NCI-H1930 (cell line): ENCODE measurements at places on chromosomes 11 and 22.

- no peak for DNase-seq
Observed at GRCh38 chr11:102799681-102800340, 1.9 kb upstream of the MMP1 start.

- DNase-seq = no peak
Observed at GRCh38 chr11:103070142-103070541, 21.8 kb downstream of the DCUN1D5 start.

- no peak for DNase-seq
Observed at GRCh38 chr11:66981976-66982578, 7.0 kb downstream of the C11orf86 start.

GRCh38 chr11:77886401-77886800 is 65.5 kb downstream of the AAMDC start:
- DNase-seq = no peak

GRCh38 chr22:35742342-35743100 is 24.8 kb downstream of the APOL5 start:
- DNase-seq = no peak

DNA sequence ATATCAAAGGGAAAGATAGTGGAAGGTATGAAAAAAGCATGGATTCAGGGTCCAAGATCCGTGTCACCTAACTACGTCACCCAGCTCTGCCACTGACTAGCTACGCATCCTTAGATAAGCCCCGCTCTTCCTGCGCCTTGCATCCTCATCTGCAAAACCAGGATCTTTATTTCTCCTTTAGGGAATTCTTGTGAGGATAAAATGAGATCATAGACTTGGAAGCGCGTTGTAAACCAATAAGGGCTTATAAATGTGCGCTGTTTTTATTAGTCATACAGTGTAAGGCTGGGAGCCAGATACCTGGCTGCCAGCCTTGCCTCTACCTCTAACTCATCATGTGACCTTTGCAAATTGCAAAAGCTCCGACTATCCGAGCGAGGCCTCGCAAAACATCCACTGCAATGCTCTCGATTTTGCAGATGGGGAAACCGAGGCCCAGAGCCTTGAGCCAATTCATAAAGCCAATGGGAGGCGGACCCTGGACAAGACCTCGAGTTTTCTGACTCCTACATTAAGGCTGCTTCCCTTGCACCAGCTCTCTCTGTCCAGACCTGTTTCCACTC is 753 bp downstream of the PRPF19 start:
- no peak for DNase-seq

GRCh38 chr11:11964774-11965150 is 43.7 kb downstream of the DKK3 start:
- no peak for DNase-seq

DNA sequence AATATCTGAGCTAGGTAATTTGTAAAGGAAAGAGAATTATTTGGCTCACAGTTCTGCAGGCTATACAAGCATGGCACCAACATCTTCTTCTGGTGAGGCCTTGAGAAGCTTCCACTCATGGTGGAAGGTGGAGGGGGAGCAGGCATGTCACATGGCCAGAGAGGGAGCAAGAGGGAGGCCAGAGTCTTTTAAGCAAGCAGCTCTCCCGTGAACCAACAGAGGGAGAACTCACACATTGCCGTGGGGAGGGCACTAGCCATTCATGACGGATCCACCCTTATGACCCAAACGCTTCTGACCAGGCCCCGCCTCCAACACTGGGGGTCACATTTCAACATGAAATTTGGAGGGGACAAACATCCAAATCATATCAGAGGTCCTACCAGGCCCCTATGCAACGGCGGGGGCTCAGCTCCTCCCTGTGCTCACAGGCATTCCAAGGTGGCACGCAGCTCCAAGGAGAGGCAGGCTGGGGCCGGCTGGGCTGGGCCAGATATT is 4.6 kb downstream of the C11orf96 start:
- peak; percentile 70 for DNase-seq

DNA sequence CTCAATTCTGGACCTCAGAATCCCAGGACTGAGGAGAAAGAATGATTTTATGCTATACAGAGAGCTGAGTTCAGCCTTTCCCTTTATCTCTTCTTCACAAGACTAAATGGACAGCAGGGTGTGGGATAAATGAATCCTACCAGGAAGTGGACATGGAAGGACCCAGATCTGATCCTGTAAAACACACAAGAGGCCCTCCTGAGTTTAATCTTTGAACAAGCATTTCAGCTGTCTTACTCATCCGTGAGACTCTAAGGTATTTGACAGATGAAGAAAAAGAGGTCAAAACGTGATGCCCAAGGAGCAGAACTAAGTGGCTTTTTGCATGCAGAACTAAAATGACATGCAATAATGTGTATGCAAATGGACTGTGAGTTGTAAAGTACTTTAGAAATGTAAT is 511.3 kb downstream of the DLG2 start:
- no peak for DNase-seq

- DNase-seq = no peak
Observed at GRCh38 chr11:121257976-121258375, 34.6 kb upstream of the SC5D start.

GRCh38 chr11:61378713-61379313 is 13.6 kb upstream of the TMEM216 start:
- DNase-seq = no peak

GRCh38 chr22:44543781-44544477 is 45.9 kb upstream of the RTL6 start:
- DNase-seq = no peak

DNA sequence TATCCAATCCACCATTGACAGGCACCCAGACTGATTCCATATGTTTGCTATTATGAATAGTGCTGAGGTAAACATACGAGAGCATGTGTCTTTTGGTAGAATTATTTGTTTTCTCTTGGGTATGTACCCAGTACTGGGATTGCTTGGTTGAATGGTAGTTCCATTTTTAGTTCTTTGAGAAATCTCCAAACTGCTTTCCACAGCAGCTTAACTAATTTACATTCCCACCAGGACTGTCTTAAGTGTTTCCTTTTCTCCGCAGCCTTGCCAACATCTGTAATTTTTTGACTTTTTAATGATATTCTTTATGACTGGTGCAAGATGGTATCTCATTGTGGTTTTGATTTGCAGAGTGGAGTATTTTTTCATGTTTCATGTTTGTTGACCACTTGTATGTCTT is 8.3 kb downstream of the FDX1 start:
- DNase-seq = no peak

- no peak for DNase-seq
Observed at GRCh38 chr22:23264610-23265367, 84.5 kb downstream of the BCR start.

DNA sequence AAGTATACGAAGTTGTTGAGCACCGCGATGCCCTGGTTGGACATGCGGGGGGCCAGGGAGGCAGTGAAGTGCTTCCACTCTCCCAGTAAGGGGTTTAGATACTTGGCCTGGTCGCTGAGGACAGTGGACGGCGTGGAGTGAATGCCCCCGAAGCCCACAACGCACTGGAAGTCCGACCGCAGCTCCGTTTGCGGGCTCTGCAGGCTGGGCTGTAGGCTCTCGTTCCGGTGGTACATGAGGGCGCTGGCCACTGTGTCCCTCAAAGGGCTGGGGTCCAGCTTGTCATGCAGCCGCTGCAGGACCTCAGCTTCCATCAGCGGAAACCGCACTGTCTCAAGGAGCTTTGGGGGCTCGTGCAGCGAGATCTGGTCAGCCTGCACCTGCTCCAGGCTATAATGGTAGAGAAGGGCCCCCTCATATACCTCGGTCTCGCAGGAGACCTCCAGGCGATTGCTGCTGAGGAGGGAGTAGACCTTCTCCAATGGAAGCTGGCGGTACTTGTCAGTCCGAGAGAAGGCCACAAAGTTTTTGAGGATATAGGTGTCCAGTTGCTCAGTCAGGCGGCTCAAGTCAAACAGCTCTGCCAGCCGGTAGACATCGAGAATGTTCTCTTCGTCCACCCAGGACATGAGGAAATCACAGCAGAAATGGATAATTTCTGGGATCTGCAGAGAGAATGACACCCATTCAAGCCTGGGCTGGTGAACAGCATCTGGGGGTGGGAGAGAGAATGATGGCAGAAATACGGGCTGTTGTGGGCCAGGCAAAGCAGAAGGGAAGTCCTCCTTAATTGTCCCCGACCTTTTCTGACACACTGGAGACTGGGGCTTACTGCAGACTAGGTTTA is 27.5 kb upstream of the SCARF2 start:
- DNase-seq = no peak

DNA sequence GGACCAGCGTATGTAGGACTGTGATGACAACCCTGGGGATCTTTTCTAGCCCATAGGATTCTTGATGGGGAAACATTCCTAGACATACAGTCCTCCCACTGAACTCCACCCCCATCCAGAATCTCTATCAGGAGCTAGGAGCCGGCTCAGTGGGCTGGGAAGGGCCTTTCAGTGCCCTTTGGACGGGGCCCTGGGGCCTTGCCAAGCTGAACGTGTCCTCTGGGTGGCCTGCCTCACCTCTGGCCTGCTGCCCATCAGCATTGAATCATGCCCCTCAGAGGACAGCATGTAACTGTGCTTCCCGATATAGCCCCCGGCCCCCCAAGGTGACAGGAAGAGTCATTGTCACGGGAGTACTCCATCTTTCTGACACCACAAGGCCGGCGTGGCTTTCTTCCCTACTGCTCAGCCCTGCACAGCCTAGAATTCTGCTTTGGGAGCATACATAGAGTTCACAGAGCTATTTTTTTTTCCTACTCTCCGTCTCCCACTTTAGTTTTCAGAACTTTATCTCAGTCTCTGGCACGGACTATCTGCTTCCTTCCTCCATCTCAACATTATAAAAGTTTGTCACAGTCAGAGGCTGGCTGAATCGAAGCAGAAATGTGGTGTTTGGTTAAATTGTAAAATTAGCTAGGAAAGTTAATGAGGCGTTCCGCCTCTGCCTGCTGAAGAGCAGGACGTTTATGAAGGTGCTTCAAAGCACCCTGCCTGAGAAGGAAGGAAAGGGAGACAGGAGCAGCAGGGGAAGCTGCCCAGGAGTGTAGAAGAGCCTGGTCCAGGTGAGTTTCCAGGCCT is 111.9 kb downstream of the ZBTB16 start:
- no peak for DNase-seq

GRCh38 chr11:86574493-86575207 is 97.8 kb downstream of the ME3 start:
- no peak for DNase-seq

DNA sequence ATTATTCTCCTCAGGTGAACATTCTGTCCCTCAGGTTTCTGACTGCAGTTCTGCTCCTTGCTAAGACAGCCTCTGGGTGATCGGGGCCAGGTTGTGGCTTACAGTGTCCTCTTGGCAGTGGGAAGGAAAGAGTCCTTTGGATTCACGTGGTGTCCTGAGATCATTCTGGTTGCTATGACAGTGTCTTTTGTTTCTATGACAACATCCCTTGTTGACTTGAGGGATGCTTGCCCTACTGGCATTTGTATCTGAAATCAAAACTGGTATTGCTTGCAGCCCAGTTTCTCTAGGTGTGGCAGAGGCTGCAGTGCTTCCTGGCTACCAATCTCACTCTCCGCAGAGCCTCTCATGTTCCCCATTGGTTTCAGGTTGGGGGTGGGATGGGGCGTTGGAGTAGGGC is 151.8 kb upstream of the CCDC90B start:
- DNase-seq = no peak

DNA sequence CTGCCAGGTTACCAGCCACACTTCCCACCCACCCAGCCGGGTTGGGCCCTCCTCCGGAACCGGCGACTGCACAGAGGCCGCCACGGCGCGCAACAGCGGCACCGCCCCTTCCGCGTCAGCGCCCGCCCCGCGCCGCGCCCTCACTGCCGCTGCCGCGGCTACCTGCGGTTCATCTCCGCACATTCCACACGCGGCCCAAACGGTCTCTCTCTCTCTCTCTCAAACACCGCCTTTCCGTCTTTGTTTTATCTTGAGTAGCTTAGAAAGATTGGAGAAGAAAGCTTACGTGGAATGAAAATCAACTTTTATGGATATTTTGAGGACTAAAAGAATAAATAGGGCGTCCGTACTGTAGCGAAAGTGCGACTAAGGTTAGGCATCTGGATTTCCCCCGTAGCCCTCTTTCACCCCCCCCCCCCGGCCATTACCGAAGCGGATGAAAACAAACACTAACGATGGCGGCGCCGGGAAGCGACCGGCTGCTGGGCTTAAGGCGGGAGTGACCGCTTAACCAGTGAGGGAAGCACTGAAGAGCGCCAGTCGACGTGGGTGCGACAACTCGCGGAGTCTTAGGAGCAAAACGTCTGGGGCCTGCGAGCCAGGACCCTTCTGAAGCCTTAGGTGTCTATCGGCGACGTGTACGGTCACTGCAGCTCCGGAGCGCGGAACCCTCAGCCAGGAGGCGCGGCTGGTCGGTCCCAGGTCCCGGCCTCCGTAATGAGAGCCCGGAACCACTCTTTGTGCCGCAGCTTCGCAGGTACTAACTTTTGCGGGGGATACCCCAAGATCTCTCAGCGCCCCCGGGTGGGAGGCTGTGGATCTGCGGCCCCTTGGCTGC is at the start of the genes ATG13 and HARBI1:
Gene ATG13, plus strand, starts transcription at position 420 of the 838 bp plus-strand sequence. CDS start 26,739 bp downstream, outside the sequence.
Gene HARBI1, minus strand, starts transcription at position 94 of the 838 bp plus-strand sequence. CDS start 990 bp downstream, outside the sequence.
- peak; percentile 71 for DNase-seq

- no peak for DNase-seq
Observed at GRCh38 chr22:30994960-30995359, 25.9 kb downstream of the TUG1 start.

- DNase-seq = no peak
Observed at GRCh38 chr11:42255906-42256305, 796.5 kb upstream of the LRRC4C start.

DNA sequence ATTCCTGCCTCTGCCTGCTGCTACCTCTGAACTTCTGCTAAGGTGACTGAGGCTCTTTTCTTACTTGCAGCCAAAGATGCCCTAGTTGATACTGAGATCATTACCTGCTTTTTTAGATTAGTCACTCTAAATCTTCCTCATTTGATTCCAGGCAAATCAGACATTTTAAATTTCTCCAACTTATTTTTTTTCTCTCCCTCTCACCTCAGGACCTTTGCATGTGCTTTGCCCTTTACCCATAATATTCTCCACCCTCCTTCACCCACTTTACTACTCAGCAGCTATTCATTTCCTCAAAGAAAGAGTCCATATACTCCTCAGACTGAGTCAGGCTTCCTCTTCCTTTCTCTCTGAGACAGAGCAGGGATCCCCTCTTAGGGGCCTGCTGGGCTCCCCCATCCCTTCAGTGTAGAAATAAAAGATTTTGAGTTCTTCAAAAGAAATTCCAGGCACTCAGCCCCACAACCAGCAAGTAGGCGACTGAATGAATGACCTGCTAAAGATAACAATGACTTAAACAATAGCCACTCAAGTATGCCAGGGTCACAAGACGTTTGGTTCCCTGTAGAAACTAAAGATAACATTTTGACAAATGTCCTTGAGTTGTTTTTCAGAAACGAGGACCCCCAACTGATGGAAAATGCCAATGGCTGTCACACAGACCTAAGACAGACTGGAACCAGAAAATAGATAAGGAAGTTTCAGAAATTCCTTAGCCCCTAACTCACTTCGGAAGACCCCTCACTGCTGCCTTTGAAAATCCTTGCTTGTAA is 104.2 kb downstream of the MTNR1B start:
- no peak for DNase-seq

DNA sequence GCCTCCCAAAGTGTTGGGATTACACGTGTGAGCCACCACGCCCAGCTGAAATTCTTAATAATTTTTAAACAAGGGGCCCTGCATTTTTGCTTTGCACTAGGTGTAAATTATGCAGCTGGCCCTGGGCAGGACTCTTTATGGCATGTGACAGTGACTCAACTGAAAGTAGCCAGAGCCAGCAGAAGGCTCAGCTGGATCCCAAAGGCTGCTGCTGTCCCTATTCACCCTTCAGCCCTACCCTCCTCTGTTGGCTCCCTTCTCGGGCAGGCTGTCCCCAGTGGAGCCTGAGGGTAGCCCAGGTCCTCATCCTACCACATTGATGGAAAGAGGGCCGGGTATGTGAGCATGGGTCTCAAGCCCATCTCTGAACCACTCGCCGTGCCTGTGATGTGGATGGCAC is 45.6 kb downstream of the CD82 start:
- DNase-seq = no peak
